ENCODE measurements at places on chromosomes 3 and 15.

GRCh38 chr15:44193651-44194322 lies 1.3 kb downstream of the FRMD5 start:
- DNase-seq = peak; percentile 5

- DNase-seq = no peak
Observed at GRCh38 chr3:76582632-76583378, 457.1 kb upstream of the ROBO2 start.

GRCh38 chr15:89075101-89075640 lies 13.1 kb upstream of the ABHD2 start:
- DNase-seq = no peak

GRCh38 chr3:122563717-122564025 lies 429 bp downstream of the PARP9 start:
- no peak for DNase-seq

DNA sequence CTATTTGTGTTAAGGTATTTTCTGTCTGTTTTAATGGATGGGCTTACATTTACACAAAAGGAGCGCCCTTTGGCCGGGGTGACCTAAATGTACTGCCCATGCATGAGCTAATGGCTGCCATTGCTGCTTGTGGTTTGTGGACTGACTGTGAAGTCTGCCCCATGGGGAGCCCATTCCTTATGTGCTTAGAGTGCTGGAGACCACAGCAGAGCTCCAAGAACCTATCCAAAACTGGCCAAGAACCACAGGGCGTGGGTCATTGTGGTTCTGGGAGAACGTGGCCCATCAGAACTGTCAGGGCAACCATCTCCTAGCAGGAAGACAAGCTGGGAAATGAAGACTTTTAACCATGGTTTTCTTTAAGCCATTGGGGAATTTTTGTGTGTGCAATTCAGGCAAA lies 105.3 kb downstream of the CHDH start:
- DNase-seq = no peak

DNA sequence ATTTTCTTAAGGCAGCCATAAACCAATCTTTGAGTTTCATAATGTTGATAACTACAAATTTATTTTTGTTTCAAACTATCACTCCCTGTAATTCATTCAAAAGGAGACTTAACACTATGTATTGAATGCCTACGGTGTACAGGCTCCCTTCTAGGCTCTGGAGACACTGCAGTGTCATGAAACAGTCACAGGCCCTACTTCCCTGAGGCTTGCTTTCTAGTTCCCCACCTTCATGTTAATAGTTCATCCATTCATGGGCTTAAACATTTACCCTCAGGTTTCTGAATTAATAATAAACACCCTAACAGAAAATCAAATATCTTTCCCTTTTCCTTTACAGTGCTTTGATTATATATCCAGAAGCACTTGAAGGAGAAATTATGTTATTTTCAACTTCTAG lies 168.7 kb downstream of the CHL1 start:
- no peak for DNase-seq
